Activated T-cell treated with anti-CD3 and anti-CD28 coated beads, Interleukin-2, amount 50 U/mL, for 72 hours (primary cell): ENCODE measurements at places on chromosomes 2 and 18. TPM values are rescaled to one million over a fixed set of nuclear protein-coding genes. Genes with fewer than 3 reads are reported as not detected.

DNA sequence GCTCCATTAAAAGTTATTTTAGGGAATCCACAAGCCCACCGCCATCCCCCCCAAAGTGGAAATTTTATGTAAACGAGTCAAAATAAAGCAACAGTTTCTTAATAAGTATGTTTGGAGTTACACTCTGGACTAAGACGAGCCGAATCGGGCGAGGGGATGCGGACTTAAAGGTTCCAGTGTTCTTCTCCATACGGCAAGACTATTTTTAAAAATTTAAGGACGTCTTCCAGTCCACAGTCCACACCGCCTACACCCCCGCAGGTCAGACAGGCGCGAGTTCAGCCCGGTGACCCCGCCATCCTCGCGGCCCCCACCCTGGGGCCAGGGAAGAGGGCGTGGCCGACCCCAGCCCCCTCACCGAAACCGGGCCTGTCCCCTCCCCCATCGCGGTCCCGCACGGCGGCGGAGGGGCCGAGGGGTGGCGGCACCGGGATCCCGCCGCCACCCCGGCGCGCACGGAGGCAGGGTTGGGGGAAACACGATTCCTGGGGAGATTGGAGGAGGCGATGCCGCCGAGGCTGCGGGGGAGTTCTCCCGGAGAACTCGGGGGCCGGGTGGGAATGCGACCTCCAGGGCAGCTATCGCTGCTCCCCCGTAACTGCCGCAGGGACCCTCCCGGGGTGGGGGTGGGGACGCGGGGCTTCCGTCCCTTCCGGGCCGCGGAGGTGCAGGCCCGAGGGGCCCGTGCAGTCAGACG lies 24.5 kb upstream of the SMAD7 start:
- DNase-seq, result no peak
- no peaks in the 10 kb centered on the region for H3K36me3 ChIP-seq
- no peak overlapping the region for H3K27ac ChIP-seq

DNA sequence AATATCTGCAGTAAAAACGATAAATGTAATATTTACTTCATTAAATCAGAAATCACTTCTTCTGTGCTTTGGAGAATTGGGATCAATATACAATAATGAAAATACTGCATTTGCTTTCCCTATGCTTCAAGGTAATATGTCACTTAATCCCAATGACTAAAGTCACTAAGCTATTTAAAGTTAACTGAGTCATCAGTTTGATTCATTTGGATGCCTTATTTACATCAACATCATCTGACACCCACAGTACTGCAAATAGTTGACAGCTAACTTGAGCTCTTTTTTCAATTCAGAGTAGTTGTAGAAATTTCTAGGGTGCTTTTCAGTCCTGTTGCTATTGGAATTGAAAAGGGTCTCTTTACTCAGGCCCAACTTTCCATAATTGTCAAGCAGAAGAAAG lies 776.9 kb upstream of the FSHR start:
- no peaks in the 10 kb centered on the region for H3K4me1 ChIP-seq
- no peak overlapping the region for H3K27ac ChIP-seq
- H3K4me3 ChIP-seq, result no peak overlapping the region
- DNase-seq, result no peak

GRCh38 chr2:42794271-42795046 lies 2.1 kb upstream of the HAAO start:
- peaks cover 4% of the 10 kb centered on the region for H3K36me3 ChIP-seq
- no peak overlapping the region for H3K27ac ChIP-seq
- H3K4me1 ChIP-seq, result peaks cover 67% of the 10 kb centered on the region
- peaks cover 44% of the 10 kb centered on the region for H3K27me3 ChIP-seq

DNA sequence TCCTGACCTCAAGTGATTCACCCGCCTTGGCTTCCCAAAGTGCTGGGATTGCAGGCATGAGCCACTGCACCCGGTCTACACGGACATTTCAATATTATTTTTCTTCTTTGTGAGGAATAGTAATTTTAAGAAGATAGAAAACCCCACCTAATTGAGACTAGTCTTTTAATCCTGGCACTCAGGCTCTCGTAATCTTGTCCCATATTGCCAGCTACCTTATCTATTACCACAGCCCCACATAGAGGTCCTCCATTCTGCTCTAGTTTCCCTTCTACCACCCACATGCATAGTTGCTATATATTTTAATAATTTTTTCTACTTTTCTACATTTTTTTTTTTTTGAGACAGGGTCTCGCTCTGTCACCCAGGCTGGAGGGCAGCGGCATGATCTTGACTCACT lies 9.5 kb upstream of the USP14 start:
- H3K27me3 ChIP-seq, result peaks cover 3% of the 10 kb centered on the region
- H3K4me3 ChIP-seq, result no peak overlapping the region
- H3K27ac ChIP-seq, result no peak overlapping the region
- no peaks in the 10 kb centered on the region for H3K36me3 ChIP-seq
- H3K4me1 ChIP-seq, result no peaks in the 10 kb centered on the region
- no peak for DNase-seq

DNA sequence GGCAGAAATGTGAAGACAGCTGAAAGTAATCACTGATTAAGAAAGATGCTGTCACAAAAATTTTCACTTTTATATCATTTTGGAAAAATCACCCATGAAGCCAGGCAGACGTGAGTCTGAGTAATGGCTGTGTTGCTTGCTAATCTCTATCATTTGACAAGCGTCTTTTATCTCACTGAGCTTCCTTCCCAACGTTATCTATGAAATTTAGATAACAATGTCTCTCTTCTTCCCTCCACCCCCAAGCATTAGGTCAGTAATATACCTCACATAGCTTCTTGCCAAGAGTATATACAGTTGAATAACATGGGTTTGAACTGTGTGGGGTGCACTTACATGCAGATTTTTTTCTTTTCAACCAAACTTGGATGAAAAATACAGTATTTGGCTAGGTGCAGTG lies 388.6 kb upstream of the NRXN1 start:
- no peaks in the 10 kb centered on the region for H3K4me1 ChIP-seq
- no peak overlapping the region for H3K27ac ChIP-seq
- H3K27me3 ChIP-seq, result no peaks in the 10 kb centered on the region
- no peak for DNase-seq

GRCh38 chr18:58196881-58197872 lies 153.2 kb downstream of the NEDD4L start:
- H3K36me3 ChIP-seq, result no peaks in the 10 kb centered on the region
- peaks cover 15% of the 10 kb centered on the region for H3K4me1 ChIP-seq
- H3K27ac ChIP-seq, result peak overlapping the region; percentile 17

Gene GPR45
- not detected for total RNA-seq

Gene MOCOS
- total RNA-seq, result 0.22 TPM

Gene ARHGAP25
- 49.5 TPM for total RNA-seq
